CD4-positive, alpha-beta T cell treated with Interleukin-12 subunit alpha and Interleukin-12 subunit beta, for 1 hour (primary cell): ENCODE measurements at places on chromosomes 5 and 9.

GRCh38 chr9:88874391-88874790, 116.9 kb upstream of the S1PR3 start:
- no peak for DNase-seq

- no peak for DNase-seq
Observed at GRCh38 chr9:98538203-98538602, 170.5 kb downstream of the GABBR2 start.

- DNase-seq: no peak
Observed at GRCh38 chr5:96823900-96824380, 16.2 kb upstream of the ERAP1 start.

DNA sequence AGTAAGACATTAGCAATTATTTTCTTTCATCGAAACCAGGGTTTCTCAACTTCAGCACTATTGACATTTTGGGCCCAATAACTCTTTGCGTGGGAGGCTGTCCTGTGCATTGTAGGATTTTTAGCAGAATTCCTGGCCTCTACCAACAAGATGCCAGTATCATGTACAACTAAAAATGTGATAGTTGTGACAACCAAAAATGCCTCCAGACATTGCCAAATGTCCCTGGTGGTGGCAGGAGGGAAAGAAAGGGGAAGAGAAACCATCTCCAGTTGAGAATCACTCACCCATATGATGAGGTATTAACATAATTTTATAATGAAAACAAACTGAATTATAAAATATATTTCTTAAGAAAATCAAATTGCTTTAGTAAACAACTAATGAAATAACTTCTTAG, 406.1 kb downstream of the RAB3C start:
- DNase-seq: no peak

DNA sequence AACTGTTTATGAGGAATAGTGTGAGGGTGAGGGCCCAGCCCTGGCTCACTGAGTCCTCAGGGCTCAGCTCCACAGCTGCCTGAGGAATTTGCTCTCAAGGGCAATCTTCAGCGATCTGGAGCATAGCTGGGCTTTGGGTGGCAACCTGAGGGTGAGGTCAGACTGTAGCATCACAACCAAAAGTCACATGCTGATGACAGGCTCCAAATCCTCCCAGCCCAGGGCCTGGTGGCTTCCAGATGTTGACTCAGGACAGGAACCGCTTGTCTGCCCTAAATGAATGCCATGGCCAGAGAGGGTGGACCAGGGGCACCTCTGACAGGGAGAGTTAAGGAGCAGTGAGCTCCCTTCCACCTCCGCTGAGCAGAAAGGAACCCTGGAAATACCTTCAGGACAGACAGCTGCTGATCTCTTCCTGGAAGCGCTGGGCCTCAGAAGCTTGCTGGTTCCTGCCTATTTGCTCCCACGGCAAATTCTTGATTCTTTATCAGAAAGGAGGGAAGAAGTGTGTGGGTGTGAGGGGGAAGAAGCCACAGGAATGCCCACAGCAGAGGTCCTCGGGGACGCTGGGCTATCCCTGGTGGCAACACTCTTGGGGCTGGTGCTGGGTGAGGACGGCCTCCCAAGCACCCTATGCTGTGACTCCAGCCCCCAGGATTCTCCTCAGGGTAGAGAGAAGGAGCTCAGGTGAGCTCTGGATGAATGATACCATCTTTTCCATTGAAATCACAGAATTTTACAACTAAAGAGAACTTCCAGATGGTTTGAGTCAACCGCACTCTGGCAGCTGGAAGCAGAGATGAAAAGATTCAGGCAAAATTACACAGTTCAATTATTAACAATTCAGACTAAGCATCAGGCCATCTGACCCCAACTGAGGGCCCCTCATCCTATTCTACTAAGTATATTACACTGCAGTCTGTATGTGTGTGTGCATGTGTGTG, 13.8 kb upstream of the CTSL start:
- no peak for DNase-seq

- DNase-seq: no peak
Observed at GRCh38 chr9:131476777-131477345, 25.9 kb upstream of the POMT1 start.

DNA sequence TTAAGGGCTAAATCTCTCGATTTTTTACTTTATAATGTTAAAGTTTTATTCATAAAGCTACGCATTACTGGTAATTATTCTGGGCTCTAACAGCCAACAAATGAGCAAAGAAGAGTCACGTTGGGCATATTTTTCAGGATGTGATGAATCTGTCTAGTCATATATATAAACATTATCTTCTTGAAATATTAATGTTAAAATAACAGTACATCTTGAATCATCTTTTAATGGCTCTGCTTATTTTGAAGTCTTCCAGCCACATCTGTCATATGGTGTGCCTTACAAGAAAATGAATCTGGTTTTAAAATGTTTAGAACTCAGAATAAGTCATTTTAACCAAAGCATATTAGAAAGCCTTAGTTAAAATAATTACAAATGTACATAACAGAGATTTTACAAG, 96.9 kb downstream of the CWC27 start:
- DNase-seq: no peak

- no peak for DNase-seq
Observed at GRCh38 chr5:36743891-36744772, 132.4 kb upstream of the NIPBL start.

- DNase-seq: no peak
Observed at GRCh38 chr9:89608641-89609335, 4.0 kb downstream of the GADD45G start.

DNA sequence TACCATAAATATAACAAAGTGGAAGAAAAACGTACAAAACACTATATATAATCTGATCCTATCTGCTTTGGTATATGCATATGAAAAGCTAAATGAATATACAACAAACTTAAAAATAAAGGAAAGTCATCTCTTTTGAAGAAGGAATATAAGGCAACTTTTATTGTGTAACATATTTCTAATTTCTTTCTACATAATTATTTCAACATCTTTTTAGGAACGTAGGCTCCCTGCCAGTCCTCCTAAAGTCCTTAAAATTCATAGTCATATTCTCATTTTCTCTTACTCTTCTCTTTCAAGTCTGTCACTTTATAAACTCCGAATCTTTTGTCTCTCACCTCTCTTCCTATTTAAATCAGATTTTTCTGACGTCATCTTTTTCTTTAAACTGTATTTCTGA, 9.6 kb downstream of the DEPDC1B start:
- DNase-seq: no peak

DNA sequence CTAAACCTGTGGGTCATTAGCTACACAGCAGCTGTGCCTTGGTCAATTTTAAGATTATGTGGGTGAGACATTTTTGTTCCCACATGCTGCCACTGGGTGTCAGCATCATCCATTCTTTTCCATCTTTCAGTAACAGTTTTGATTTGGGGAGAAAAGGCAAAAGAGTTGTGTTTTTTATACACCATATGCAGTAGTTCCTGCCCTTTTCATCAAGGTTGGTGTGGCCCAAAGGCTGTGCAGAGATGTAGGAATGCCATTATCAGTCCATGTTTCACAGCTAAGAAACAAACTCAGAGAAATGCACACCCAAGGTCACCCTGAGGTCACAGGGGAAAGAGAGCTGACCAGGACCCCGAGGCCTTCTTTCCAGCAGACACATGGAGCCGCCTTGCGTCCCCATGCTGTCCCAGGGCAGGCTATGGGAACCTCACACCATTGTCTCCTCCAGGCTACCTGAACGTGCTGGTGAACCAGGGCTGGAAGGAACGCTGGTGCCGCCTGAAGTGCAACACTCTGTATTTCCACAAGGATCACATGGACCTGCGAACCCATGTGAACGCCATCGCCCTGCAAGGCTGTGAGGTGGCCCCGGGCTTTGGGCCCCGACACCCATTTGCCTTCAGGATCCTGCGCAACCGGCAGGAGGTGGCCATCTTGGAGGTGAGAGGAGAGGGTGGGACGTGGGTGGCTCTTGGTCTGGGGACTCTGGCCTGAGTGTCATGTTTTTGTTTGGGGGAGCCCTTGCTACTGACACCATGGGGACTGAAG, 27.8 kb upstream of the GRPEL2 start:
- DNase-seq: peak; percentile 62

- DNase-seq: no peak
Observed at GRCh38 chr9:31776471-31776870, 608.0 kb upstream of the ACO1 start.

GRCh38 chr5:108118813-108119514, 262.9 kb downstream of the FBXL17 start:
- DNase-seq: no peak

DNA sequence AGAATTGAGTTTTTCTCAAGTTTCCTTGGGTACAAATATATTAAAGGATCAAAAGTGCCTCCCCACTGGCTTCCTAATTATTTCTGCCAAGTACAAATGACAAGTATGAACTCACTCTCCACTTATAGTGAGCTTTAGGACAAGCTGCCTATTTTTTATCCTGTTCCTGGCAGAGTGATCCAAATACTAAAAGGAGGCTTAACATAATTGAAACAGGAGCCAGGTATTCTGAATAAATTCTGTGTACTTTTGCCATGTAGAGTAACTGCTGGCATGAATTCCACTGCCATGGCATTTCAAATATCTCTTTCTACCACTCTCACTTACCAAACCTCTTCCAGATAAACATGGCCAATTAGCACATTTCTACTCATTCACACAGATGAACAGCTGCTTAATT, 171.1 kb downstream of the EPB41L4A start:
- DNase-seq: no peak

GRCh38 chr5:174419540-174420132, 304.7 kb upstream of the MSX2 start:
- peak; percentile 76 for DNase-seq

GRCh38 chr9:93884808-93885207, 70.3 kb downstream of the BARX1 start:
- DNase-seq: no peak

DNA sequence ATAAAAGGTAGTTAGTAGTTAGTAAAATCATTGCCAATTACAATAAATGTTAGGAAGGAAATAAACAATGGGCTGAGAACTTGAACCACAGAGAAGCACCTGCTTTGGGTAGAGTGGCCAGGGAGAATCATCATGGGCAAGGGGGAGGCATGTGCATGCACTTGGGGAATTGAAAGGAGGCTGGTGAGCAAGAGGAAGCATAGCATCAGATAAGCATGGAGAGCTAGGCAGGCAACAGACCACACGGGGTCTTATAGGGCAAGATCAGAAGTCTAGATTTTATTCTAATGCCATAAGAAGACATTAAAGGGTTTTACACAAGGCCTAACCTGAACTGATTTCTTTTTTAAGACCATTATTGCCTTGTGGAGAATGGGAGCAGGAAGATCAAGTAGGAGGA, 93.4 kb downstream of the PIP5K1B start:
- no peak for DNase-seq

DNA sequence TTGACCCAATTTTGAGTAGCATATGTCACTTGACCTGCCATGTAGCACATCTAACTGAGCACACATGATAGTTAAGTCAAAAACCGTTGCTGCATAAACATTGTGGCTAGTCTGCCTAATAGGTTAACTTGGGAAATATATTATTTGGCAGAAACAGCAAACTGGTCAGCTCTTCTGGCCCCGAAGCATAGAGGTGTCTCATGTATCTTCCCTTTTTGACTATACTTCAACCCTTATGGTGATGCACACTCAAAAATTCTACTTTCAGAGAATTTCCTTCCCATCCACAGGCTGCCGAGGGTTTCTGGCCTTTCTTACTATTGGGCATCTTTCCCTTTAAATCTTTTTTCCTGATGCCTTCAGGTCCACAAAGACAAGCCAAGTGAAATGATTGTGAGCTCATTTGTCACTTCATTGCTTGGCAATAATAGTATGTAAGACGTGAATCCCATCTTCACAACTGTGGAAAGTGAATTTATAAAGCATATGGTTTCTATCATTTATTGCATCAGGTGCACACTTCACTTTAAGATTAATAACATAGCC, 41.2 kb downstream of the MOCS2 start:
- DNase-seq: no peak

DNA sequence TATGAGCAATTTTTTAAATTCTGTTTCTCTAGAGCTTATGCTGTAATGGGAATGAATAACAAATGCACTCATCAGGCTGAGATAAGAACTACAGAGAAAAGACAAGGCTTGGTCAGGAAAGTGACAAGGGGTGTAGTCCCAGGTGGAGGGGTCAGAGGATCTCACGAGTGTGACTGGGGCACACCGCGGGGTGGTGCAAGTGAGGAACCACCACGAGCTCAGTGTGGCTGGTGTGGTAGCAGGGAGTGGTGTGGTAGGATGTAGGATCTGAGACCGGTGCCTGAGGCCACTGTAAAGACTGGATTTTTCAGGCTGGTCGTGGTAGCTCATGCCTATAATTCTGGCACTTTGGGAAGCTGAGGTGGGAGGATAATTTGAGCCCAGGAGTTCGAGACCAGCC, 9.0 kb downstream of the ANXA6 start:
- DNase-seq: peak; percentile 31

GRCh38 chr9:125844611-125845010, 97.4 kb downstream of the PBX3 start:
- DNase-seq: no peak

- DNase-seq: no peak
Observed at GRCh38 chr9:70567511-70567910, 153.1 kb upstream of the KLF9 start.
